ENCODE measurements at places on chromosomes 2 and 18.
A peak's percentile ranks its signal among the peaks of the same experiment; 100 is the strongest.

GRCh38 chr2:85748039-85748734 is 5.6 kb upstream of the ATOH8 start:
- DNase-seq: no peak

DNA sequence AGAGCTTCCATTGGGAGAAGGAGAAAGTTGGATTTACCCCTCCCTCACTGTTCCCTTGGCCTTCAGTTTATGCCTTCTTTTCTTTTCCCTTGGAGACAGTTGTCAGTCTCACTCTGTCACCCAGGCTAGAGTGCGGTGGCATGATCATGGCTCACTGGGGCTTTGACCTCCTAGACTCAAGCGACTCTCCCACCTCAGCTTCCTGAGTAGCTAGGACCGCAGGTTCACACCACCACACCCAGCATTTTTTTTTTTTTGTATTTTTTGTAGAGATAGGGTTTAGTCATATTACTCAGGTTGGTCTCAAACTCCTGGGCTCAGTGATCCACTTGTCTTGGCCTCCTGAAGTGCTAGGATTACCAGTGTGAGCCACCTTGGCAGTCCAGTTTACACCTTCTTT is 49.9 kb downstream of the SLC9A4 start:
- DNase-seq: no peak

- no peak for DNase-seq
Observed at GRCh38 chr2:238339814-238340213, 19.5 kb downstream of the TRAF3IP1 start.

DNA sequence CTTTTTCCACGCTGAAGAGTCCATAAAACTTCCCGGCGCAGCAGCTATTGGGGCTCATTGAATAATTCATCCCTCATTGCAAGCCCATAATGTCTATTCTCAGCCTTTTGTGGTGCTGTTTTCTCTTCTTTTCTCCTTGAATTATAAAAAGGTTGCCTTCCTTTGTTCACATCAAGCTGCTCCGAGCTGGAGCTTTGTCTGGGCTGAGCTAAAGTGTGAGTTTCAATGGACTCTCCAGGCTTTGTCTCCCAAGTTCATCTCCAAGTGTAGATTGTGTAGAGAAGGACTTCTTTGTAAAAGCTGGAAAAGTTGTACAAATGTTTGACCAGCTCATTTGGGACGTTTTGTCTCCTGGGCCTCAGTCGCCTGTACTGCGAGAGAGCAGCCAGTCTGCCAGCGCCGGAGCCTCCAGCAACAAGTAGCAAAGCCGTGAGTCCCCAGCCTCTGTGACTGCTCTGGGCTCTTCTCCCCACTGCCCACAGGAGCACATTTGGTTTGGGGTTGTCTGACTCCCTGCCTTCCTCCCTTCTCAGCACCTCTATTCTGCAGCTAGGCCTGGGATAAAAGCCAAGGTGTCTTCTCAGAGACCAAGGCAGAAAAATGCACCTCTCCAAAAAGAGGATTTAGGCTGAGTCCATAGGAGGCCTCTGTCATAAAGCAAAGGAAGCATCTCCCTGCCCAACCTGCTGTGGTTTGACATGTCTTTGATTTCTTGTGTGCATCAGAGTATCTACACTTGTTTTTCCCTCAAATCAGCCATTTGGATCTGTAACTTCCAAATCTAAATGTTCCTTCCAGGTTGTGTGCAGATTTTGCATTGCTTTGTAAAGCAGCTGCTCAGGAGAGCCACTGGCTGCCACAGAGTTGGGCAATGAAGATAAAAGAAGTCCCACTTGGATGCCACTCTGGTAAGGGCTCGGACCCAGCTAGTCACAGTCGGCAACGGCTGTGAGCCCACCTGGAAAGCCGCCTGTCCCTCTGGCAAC is 6.4 kb downstream of the PAX3 start:
- DNase-seq: no peak

GRCh38 chr2:164903204-164903603 is 52.1 kb downstream of the SLC38A11 start:
- DNase-seq: no peak

GRCh38 chr2:102082571-102083392 is 59.8 kb upstream of the IL1R1 start:
- DNase-seq: no peak

GRCh38 chr2:2683606-2684224 is 352.6 kb upstream of the MYT1L start:
- DNase-seq: no peak

DNA sequence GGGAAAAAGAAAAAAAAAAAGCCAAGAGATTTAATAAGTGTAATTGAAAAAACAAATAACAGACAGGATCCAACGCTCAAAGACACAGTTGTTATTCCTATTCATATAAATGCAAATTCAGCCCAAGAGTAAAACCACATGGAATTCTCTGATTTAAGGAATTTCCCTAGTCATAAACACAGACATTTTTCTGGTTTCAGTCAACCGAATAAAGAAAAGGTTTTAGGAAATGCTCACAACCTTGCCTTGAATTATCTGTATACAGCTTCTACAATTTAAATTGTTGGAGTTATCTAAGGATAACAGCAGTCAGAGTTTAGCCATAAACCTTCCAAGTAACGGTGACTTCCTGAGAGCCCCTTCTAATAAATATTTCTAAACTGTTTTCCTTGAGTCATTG is 122.7 kb downstream of the VWC2L start:
- no peak for DNase-seq

- DNase-seq: no peak
Observed at GRCh38 chr18:3305933-3306332, 44.0 kb downstream of the MYL12B start.

GRCh38 chr2:91477731-91478672 is 2786.5 kb downstream of the RPIA start:
- no peak for DNase-seq

DNA sequence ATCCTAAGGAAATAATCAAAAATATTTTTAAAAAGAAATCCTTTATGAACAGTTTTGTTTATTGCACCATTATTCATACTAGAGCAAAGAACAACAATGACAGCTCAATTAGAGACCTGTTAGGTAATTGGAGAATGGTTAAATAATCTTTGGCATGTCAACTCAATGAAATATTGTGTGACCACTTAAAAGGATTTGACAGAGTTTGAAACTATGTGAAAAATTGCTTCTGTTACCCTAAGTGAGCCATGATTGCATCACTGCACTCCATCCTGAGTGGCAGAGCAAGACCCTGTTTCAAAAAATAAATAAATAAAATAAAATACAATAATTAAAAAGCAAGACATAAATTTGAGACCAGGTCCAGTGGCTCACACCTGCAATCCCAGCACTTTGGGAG is 66.1 kb upstream of the ATP8B1 start:
- DNase-seq: no peak

DNA sequence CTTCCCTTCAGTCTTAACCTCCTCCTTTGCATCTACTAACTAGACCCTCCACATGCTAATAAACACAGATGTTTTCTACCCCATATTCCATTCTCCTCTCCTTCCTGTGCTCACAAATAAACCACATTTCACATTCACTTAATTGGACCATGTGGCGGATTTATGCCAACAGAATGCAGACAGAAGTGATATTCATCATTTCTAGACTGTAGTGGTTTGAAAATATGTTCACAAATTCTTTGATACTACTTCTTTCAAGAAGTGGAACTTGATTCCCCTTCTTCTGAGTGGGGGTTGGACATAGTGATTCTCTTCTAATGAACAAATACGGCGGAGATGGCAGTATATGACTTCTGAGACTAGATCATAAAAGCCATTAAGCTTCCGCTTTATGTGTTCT is 73.5 kb upstream of the SPTBN1 start:
- no peak for DNase-seq

GRCh38 chr2:99468155-99468554 is 21.7 kb downstream of the REV1 start:
- no peak for DNase-seq

DNA sequence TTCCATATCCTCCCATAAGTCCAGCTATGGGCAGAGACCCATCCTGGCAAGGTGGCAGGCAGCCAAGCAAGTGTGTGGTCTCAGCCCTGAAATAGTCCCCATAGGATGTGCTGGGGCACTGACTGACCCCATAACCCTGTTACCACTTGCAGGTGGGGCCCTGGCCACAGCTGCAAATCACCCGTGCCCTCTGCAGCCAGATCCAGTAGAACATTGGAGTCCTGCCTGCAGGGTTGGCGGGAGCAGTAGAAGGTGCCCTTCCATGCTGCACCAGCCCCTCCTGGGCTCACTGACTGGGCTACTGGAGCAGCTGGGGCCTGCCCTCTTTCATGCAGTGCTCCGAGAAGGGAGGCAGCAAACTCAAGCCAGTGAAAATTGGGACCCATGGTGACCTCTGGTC is 112.6 kb upstream of the MCFD2 start:
- DNase-seq: no peak

- no peak for DNase-seq
Observed at GRCh38 chr2:67883316-67884087, 179.3 kb downstream of the C1D start.

GRCh38 chr18:64872710-64873458 is 724.0 kb upstream of the LINC00305 start:
- DNase-seq: no peak

GRCh38 chr18:26286008-26286407 is 59.8 kb downstream of the TAF4B start:
- DNase-seq: no peak

- DNase-seq: no peak
Observed at GRCh38 chr2:68027959-68028358, 34.8 kb downstream of the C1D start.

GRCh38 chr18:54150226-54150625 is 74.2 kb downstream of the MBD2 start:
- DNase-seq: no peak

- no peak for DNase-seq
Observed at GRCh38 chr2:228063558-228063957, 117.9 kb downstream of the SPHKAP start.

DNA sequence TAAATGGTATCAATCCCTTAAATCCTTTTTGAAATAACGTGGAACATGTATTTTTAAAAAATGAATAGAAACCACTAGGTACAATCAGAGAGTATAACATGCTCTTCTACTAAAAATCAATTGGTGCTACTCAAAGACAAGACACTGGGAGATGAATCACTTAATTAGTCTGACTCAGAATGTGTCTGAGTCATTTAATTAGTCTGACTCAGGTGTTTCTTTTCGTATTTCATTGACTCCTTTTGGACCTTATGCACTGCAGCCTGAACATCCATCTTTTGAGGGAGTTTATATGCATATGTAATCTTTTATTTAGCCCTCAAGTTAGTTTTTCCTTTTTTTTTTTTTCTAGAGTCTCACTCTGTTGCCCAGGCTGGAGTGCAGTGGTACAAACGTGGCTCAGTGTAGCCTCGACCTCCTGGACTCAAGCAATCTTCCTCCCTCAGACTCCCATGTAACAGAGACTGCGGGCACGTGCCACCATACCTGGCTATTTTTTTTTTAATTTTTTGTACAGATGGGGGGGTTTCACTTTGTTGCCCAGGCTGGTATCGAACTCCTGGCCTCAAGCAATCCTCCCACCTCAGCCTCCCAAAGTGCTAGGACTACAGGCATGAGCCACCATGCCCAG is 26.5 kb downstream of the PPP4R3B start:
- no peak for DNase-seq

GRCh38 chr18:53426666-53427184 is 797.7 kb downstream of the MBD2 start:
- peak; percentile 3 for DNase-seq

DNA sequence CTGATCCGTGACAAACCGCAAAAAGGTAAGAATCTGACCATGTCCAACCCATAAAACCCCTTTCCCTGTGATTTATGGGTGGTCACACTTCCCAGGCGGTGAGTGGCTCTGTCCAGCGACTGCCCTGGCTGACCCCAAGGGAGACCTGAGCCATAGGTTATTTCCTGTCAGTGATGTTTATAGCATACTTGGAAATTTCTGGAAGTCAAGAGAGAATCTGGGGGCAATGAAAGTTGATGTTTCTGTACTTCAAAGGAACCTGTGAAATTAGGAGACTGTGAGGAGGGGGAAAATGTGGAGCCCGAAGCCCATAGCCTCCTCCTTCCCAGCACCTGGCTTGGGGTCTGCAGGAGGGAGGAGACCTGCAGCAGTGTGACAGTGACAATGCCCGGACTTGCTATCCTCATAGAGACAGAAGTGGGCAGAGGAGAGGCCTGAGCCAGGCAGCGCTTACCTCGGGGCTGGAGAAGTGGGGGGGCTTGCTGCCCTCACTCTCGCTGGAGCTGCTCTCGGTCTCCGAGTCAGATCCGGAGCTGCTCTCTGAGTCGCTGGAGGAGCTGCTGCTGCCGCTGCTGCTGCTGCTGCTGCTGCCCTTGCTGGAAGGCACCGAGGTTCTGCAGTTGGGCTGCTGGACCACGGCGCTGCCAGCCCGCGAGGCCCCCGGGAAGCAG is 111.3 kb upstream of the REV1 start:
- DNase-seq: no peak

DNA sequence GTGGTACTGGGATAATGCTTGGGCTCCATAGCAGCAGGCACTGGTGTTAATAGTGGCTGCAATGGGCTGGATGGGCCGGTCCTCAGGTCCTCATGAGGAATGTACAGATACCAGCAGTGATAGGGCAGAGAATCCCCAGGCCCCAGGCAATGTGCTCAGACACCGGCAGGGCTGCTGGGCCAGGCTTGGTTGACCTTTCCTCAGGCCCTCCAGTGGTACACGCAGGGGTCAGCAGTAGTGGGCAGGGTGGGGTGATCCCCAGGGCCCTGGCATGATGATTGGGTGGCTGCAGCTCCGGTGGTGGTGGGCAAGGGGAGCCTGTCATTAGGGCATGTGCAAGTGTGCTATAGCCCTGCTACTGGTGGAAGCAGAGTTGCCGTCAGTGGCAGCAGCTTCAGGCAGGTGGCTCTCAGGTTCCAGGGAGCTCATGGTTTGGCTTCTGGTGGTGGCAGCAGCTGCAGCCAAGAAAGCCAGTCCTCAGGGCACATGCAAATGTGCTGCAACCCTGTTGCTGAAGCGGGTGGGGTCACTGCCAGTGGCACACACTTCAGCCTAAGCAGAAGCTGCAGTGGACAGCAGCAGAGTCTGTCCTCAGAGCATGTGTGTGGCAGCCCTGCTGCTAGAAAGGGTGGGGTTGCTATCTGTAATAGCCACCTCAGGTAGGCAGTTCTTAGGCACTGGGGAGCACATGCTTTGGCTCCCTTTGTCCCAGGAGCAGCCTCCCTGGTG is 56.8 kb downstream of the CCNT2 start:
- DNase-seq: no peak

GRCh38 chr18:8153887-8154583 is 455.2 kb upstream of the RAB12 start:
- no peak for DNase-seq

DNA sequence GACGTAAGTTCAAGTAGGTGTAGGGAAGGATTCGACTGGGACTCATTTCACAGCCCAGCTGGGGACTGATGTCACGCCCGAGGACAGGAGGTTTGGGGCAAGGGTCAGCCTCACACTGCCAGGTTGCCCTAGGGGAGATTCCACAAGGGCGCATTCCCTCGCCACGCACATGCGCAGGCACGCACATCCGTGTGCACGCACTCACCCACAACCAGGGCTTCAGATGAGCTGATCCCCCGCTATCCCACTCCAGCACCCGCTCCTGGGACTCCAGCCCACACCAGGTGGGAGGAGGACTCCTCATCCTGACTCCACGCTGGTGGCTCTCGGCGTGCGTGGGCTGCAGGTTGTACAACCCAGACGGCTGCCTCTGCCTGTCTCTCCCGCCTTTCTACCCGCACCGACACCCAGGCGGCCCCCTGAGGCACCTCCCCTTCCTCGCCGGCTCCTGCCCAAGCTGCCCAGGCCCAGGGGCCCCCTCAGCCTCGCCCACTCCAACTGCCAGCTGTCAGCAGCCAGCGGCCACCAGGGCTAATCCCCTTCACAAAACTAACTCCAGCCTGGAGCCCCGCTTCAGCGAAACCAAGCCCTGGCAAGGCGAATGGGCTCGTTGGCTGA is 47.8 kb upstream of the FOSL2 start:
- no peak for DNase-seq
